ENCODE measurements at places on chromosomes 1 and 21. TPM values are rescaled to one million over a fixed set of nuclear protein-coding genes. Genes with fewer than 3 reads are reported as not detected.

- DNase-seq = no peak
These were observed 789 bp downstream of the BTF3L4 start for GRCh38 chr1:52056937-52057231.

- DNase-seq = no peak
These were observed 76.2 kb downstream of the MDM4 start for GRCh38 chr1:204592246-204592948.

- no peak for DNase-seq
These were observed 27.3 kb upstream of the RGS13 start for GRCh38 chr1:192608671-192609070.

DNA sequence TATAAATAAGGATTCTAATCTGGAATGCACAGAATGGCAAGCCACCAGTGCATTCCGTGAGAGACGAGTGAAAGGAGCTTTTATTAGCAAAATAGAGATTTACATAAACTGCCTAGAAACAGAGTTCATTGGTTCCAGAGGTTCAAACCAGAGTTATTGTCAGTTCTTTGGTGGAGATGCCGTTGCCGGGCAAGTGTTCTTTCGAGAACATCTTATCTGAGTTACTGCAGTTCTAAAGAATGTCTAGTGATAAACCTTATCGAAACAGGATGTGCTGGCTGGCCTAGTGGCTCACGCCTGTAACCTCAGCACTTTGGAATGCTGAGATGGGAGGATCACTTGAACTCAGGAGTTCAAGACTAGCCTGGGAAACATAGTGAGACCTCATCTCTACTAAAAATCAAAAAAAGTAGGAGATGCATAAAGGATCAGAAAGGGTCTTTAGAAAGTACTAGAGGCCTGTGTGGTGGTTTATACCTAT is 19.9 kb upstream of the EVI5 start:
- peak; percentile 88 for DNase-seq

The TMEM201 gene
- total RNA-seq = 5.0 TPM

The RASAL2 gene
- 3.6 TPM for total RNA-seq

GRCh38 chr1:157725221-157725577 is 24.6 kb upstream of the FCRL3 start:
- DNase-seq = no peak

- no peak for DNase-seq
These were observed 11.4 kb downstream of the C2CD2 start for GRCh38 chr21:41942457-41942856.

- no peak for DNase-seq
These were observed 42.6 kb upstream of the LBR start for GRCh38 chr1:225470211-225471108.

GRCh38 chr1:119358636-119359035 is 9.9 kb upstream of the HAO2 start:
- no peak for DNase-seq

The CD1C gene
- total RNA-seq = not detected

The DENND2C gene
- total RNA-seq = 0.39 TPM

The RGS18 gene
- total RNA-seq = 11.9 TPM

The LHX4 gene
- 0.15 TPM for total RNA-seq

The KCNH1 gene
- total RNA-seq = 0.97 TPM

The LPAR3 gene
- 0.27 TPM for total RNA-seq

DNA sequence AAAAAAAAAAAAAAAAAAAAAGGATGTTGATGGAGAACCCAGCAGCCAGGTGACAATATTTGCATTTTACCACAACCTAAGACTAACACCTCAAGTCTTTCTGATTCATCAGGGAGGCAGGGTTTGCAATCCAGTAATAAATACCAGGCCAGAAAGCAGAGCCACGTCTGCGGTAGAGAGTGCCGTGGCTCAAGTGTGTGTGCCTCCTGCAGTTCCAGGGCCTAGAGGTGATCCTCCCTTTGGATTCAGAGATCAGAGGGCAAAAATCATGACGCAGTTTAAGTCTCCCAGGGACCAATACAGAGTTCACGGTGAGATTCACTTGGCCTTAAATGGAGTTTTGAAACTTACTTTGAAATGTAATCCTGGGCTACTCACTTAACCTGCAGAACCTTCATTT is 34.9 kb downstream of the TMCO4 start:
- DNase-seq = no peak

DNA sequence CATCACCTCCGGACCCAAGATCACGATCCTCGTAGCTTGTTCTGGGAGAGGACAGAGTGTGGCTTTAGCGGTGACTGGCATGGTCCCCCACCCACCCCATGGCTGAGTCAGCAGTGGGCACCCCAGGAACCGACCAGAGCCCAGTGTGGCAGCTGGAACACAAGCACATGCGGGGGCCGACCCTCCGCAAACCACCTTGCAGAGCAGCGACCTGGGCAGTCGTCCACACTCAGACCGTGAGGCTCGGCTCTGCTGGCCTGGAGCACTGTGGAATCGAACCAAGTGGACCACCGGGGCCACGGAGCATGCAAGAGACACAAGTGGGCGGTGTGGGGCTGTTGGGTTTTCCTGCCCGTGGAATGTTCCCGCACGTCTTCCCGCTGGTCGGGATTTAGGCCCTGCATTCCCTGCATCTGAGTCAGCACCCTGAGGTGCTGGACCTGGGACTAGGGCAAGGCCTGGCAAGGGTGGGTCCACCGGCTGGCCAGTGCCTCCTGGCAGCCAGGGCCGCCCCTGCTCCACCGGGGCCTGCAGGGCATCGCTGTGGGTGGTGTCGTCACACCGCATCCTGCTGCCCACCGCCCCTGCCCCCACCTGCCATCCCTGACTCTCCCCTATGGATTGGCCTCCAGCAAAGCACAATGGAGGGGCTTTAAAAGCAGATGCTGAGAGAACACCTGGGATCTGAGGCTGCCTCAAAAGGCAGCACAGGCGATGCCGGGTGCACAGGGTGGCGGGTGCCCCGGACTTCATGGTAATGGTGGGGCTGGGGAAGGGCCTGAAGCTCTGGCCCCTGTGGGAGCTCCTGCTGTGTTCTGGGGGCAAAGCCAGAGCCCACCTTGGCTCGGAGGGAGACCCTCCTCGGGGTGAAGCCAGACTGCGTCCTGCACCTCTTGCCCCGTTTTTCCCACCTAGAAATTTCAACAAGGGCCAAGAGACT is 18.5 kb downstream of the MORN1 start:
- DNase-seq = no peak

DNA sequence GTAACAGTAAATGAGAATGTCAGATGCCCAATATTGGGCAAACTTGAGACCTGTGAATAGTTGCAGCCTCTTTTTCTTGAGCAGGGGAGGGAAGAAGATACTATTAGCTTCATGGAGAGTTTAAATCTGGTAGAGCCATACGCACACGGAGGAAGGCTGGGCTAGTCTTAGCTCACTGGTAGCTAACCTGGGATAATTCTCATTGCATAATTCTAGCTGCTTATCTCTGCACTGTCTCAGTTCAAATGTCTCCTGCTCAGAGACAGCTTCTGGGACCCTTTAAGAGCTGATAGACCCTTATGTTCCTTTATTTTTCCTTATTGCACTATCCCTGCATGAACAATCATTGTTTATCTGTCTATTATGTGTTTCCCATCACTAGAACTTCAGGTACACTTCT is 8.4 kb downstream of the C1orf87 start:
- DNase-seq = no peak

- DNase-seq = no peak
These were observed 25.4 kb upstream of the KIAA0040 start for GRCh38 chr1:175217721-175218531.
